ENCODE measurements at places on chromosomes 1 and 21. TPM values are rescaled to one million over a fixed set of nuclear protein-coding genes. Genes with fewer than 3 reads are reported as not detected.

GRCh38 chr1:223079498-223079897, 63.5 kb downstream of the TLR5 start:
- DNase-seq: no peak

- no peak for DNase-seq
Observed at GRCh38 chr1:147245129-147245528, 2.6 kb downstream of the CHD1L start.

DNA sequence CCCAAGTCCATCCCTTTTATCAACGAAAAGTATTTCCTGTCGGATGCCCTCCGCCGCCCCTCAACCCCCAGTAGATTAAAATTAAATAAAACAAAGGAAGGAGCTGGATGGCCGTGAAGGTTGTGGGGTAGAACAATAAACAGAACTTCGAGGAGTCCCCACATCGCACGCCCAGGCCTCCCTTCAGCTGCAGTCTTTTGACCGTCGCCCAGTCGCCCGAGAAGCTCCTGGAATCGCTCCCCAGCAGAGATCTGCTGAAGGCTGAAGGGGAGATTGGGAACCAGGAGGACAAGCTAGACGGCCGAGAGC, 905 bp downstream of the BARHL2 start:
- no peak for DNase-seq

DNA sequence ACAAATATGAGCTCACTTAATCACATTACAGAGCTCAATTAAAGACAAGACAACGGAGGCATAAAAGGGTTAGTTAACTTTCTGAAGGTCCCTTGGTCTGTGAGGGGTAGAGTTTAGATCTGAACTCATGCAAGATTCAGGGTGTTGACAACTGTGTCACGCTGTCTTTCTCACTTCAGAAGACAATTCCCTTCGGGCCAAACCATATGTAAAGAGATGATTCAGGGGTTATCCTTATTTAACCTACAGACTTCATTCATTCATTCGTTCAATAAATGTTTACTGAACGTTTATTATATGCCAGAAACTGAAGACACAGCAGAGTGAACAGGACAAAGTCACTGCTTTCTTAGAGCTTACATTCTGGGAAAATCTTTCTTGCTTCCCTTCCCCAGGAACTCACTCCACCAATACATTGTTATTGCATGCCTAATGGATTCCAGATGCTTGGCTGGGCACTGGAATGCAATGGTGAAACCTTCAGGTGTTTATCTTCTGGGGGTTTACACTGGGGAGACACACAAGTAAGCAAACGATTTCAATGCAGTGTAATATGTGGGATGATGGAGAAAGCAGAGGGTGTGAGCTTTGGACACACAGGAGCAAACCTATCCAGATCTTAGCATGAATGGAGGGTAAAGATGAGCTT, 6.4 kb downstream of the XCL1 start:
- DNase-seq: no peak

DNA sequence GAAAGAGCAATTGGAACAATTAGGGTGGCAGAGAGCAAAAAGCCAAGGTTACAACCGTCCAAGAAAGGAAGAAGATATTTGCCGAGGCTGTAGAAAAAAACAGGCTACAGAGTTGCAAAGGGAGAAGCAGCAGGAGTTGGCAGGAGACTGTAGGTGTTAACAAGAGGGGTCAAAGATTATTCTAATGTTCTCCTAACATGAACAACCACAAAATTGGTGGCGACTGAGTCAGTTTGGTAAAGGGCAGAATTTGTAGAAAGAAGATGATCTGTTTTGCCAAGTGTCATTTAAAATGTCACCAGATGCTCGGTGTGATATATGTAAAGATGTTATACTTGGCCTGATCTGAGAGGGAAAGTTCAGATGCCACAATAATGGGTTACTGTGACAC, 401 bp upstream of the PRUNE1 start:
- DNase-seq: no peak

DNA sequence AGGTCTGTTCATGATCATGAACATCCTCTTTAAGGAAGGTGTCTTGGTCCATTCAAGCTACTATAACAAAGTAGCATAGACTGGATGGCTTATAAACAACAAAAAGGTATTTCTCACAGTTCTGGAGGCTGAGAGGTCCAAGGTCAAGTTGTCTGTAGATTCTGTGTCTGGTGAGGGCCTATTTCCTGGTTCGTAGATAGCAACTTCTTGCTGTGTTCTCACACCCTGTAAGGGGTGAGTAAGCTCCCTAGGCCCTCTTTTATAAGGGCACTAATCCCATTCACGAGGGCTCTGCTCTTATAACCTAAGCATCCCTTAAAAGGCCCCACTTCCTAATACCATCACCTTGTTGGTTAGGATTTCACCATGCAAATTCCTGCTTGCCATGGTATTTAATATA, 347.7 kb downstream of the PTBP2 start:
- no peak for DNase-seq

FAAP20 gene
- 66.5 TPM for polyA plus RNA-seq
